A375 (cell line): ENCODE measurements at places on chromosomes 11 and 22. TPM values are rescaled to one million over a fixed set of nuclear protein-coding genes. Genes with fewer than 3 reads are reported as not detected.

Gene CD6
- not detected in 2 replicates for total RNA-seq

Gene OR51A2
- not detected in 2 replicates for total RNA-seq

Gene MYRF
- total RNA-seq = 3.1 and 4.8 TPM in 2 replicates

Gene ACTN3
- not detected in 2 replicates for total RNA-seq

Gene RAB39A
- 1.1 and 2.3 TPM in 2 replicates for total RNA-seq

Gene DENND6B
- 0.72 and 0.98 TPM in 2 replicates for total RNA-seq

Gene SPI1
- not detected in 2 replicates for total RNA-seq

Gene MMP7
- not detected in 2 replicates for total RNA-seq

Gene EXPH5
- 0.13 and 0.15 TPM in 2 replicates for total RNA-seq

Gene SNX15
- 16.9 and 18.6 TPM in 2 replicates for total RNA-seq

Gene MCAM
- 182 and 200 TPM in 2 replicates for total RNA-seq

Gene HBG1
- not detected in 2 replicates for total RNA-seq

Gene RHOD
- total RNA-seq = not detected in 2 replicates

Gene ANO9
- 0.13 TPM in 1 of 2 replicates, not detected in the other for total RNA-seq

Gene SLCO2B1
- total RNA-seq = 0.04 TPM in 1 of 2 replicates, not detected in the other

Gene ARHGAP8
- not detected in 2 replicates for total RNA-seq

Gene ACR
- total RNA-seq = 1.1 TPM in 1 of 2 replicates, not detected in the other

Gene FGF19
- total RNA-seq = 0.15 TPM in 1 of 2 replicates, not detected in the other

Gene SLC22A6
- total RNA-seq = not detected in 2 replicates

Gene OR52I1
- total RNA-seq = not detected in 2 replicates

Gene ANKRD49
- 9.3 and 20.6 TPM in 2 replicates for total RNA-seq

Gene TALDO1
- 109 and 117 TPM in 2 replicates for total RNA-seq

Gene HARBI1
- total RNA-seq = 4.6 and 5.7 TPM in 2 replicates

Gene OR56A1
- not detected in 2 replicates for total RNA-seq

Gene RFPL1
- not detected in 2 replicates for total RNA-seq

Gene RIC3
- not detected in 2 replicates for total RNA-seq

Gene CARNS1
- total RNA-seq = 0.03 and 0.26 TPM in 2 replicates

Gene RAB38
- total RNA-seq = 18.4 and 23.6 TPM in 2 replicates

Gene MRGPRX4
- total RNA-seq = 1.2 and 1.5 TPM in 2 replicates

Gene CREB3L1
- 1.1 and 1.2 TPM in 2 replicates for total RNA-seq

Gene VSTM5
- total RNA-seq = not detected in 2 replicates

Gene MYO7A
- total RNA-seq = 0.49 and 0.88 TPM in 2 replicates

Gene TPBGL
- total RNA-seq = not detected in 2 replicates

Gene BARX2
- total RNA-seq = 0.32 and 0.53 TPM in 2 replicates

Gene OR52A1
- not detected in 2 replicates for total RNA-seq

Gene MPPED1
- not detected in 2 replicates for total RNA-seq

Gene VWCE
- total RNA-seq = 0.94 and 1.9 TPM in 2 replicates

Gene MPPED2
- total RNA-seq = not detected in 2 replicates

Gene RIMBP3C
- total RNA-seq = 0.03 TPM in 1 of 2 replicates, not detected in the other

Gene MS4A12
- not detected in 2 replicates for total RNA-seq

Gene RAB36
- total RNA-seq = 3.6 and 3.7 TPM in 2 replicates

Gene BEST1
- total RNA-seq = 3.8 and 5.7 TPM in 2 replicates

Gene F2
- not detected in 2 replicates for total RNA-seq

Gene DEFB108B
- not detected in 2 replicates for total RNA-seq

Gene OR6T1
- 0.21 TPM in 1 of 2 replicates, not detected in the other for total RNA-seq

Gene C11orf91
- total RNA-seq = 0.19 and 0.30 TPM in 2 replicates

Gene OR5D13
- total RNA-seq = not detected in 2 replicates

Gene CLMP
- 9.8 and 12.7 TPM in 2 replicates for total RNA-seq
